ENCODE measurements at places on chromosomes 2 and 18.

GRCh38 chr2:111626037-111626864, 257.7 kb downstream of the ANAPC1 start:
- DNase-seq = no peak

DNA sequence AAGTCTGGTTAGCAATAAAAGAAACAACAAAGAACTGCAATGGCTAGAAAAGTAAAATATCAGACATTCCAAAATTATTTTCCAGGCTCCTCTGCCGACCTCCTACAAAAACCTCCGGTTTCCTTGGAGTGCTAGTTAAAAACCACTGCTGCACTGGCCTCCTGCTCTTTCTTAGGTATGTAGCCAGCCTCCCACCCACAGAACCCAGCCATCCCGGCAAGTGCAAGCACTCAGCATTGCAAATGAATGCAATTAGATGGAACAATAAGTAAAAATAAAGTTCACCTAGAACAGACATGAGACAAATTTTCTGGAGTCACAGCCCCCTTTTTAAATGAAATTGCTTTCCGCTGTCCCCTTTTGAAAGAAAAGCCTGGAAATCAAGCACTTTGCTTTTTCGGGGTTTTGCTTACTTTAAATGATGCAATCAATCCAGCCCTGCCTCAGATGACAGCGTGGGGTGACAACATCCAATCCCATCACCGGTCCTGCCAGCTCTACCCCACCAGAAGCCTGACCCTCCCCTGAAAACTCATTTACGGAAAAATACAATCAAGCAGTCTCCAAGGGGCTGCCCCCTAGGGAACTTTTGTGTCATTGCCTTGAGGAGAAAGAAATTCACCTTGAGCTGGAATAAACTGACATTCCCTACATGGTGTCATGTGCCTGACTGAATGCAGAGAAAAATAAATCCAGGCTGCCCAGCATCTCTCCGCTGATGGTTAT, 199.8 kb downstream of the EPHA4 start:
- peak; percentile 7 for DNase-seq

GRCh38 chr2:11573418-11574175, 39.8 kb downstream of the GREB1 start:
- peak; percentile 32 for DNase-seq

GRCh38 chr18:48987821-48988220, 37.1 kb upstream of the SMAD7 start:
- DNase-seq = no peak

DNA sequence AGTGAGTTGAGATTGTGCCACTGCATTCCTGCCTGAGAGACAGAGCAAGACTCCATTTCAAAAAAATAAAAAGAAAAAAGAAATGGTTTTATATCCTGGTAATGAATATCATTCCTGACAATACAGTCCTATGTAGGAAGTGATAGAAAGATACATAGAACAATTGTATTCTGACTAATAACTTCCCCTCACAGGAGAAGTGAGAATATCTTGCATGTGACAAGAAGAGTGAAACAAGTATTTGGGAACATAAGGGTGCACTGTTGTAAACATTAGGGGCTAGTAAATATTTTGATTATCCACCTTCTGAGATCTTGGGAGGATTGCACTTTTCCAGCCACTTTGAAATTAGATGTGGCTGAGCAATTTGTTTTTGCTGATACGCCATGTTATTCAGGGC, 40.7 kb downstream of the KLHL14 start:
- no peak for DNase-seq

DNA sequence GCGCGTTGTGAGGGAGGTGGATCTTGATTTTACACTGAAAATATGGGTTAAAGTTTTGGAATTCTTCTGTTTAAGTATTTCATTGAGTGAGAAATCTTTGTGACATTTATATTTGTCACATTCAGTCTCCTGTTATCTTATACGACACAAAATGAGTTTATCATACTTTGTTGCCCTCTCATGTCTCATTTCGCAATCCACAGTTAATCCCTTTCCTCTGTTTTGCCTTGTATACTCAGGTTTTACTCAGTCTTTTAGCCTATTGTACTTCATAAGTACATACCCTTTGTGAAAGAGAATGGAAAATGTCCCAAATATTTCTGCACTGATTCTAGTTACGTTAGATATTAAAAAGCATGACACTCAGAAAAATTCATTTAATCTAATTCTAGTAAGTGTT, 142.7 kb downstream of the ATP9B start:
- DNase-seq = no peak

GRCh38 chr2:241601841-241602240, 35.1 kb downstream of the THAP4 start:
- DNase-seq = no peak

DNA sequence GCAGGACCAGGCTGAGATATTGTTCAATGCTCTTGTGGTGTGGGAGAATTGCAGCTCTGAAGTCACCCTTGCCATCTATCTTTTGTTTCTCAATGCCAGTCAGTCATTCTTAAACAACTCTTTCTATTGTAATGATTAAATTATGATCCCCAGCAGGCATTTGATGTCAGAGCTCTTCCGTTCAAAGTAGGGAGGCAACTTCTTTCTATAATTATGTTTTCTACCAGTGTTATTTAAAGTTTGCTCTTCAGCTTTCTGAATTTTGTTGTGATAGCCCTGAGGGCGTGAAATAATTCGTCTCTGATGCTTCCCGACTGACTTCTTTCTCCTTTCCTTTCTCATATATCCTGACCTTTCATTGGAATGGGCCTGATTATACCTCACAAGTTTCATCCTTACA, 161.4 kb upstream of the KLHL14 start:
- no peak for DNase-seq
